ENCODE measurements at places on chromosomes 7 and 10. TPM values are rescaled to one million over a fixed set of nuclear protein-coding genes. Genes with fewer than 3 reads are reported as not detected.

The NANOS1 gene
- 0.45 TPM for total RNA-seq

GRCh38 chr10:25641595-25641994, 292.4 kb upstream of the MYO3A start:
- peak; percentile 3 for DNase-seq

GRCh38 chr10:70132098-70133029, at the start of gene AIFM2:
AIFM2 (minus strand) TSS chr10:70132825; CDS start chr10:70124084, 8,741 bp downstream.
- peak; percentile 64 for DNase-seq

- no peak for DNase-seq
These were observed 32.8 kb downstream of the CFAP46 start for GRCh38 chr10:132909491-132910071.

- no peak for DNase-seq
These were observed 57.3 kb downstream of the TCF7L2 start for GRCh38 chr10:113007343-113007771.

DNA sequence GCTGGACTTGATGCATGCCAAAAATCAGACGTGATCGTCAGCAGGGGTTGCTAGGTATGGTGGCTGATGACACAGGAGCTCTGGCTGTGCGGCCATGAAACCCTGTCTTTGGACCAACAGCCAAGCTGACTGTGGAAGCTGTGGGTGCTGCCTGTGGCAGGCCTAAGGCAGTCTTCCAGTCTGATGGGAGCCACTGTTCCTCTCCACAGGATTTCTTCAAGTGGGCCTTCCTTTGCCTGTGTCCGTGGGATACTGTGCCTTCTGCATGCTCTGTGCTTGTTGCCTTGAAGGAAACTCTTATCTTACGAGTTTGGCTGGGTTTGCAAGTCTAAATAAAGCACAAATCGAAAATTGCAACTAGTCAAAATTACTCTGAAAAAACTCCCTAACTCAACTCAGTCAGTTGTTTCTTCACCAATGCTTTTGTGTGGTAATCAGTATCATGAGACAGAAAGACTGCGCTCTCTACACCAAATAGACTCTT, 101.9 kb upstream of the PDLIM1 start:
- no peak for DNase-seq

DNA sequence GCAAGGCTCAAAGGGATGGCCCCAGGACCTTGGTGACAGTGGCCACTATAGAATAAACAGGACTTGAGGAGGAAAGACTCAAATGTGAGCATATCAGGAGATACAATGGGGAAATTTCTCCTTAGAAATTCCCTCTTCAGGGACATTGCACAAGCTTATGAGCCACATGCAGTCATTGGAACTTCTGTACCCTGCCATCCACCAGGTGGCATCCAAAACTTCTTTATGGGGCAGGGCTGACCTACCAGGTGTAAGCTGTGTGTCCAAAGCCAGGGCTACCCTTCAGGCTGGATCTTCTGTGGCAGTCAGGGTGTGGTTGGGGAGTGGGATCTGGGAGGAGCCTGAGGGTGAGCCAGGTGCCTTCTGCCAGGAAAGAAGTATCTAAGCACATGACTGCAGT, 36.6 kb upstream of the LRRC18 start:
- peak; percentile 10 for DNase-seq

DNA sequence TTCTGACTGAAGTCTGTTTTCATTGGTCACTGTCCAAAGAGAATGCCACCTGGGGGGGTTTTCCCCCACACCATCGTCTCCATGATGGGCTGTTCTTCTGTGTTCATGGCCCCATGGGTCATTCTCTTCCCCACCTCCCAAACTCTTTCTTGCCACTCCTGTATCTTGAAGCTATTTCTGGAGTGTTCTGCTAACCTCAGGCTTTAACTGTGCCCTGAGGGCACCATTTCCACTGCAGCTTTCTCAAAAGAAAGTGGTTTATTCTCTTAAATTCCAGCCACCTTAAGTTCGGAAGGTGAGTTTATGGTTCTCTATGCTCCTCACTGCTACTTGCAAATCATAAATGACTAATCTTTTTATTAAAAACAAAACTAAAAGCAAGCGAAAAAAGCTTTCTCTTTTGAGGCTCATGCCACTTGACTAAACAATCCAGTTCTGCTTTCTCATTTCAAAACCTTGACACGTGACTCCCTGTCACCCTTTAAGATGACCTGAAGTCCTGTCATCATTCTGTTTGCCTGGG, 7.4 kb upstream of the APBB1IP start:
- no peak for DNase-seq

DNA sequence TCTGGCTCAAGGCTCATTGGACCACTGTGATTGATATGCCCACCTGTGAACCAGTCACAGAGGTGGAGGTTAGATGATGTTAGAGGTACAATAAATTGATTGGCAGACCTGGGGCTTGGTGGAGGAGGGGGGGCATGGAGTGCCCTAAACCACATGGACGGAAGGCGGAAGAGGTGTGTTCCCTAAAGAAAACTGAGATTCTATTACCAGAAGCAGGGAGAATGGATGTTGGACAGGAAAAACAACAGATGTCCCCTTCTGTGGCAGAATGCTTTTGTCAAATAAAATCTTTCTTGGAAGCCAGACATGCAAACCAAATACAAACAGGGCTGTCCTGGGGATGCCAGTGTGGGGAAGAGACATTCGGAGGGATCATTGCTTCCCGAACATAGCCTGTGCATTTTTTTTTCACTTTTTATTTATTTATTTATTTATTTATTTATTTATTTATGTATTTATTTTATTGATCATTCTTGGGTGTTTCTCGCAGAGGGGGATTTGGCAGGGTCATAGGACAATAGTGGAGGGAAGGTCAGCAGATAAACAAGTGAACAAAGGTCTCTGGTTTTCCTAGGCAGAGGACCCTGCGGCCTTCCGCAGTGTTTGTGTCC, 433.9 kb downstream of the RPS24 start:
- no peak for DNase-seq

DNA sequence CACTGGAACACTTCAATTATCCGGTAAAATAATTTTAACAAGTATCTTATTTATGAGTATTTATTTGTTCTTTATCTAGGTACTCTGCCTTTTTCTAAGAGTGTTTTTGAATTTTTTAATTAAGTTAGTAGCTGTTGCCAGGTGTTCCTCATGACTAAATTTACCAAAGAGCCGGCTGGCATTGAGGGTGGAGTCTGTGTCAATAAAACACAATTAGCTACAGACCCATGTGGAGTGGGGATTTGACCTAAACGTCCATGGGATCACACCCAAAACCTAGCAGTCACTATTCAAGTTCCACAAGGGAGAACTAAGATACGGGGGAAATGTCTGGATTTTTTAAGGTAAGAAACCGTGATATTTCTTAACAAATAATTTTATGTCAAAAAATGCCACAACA, 9.8 kb downstream of the SLC16A12 start:
- DNase-seq: no peak

GRCh38 chr7:105198223-105198622, 184.2 kb downstream of the KMT2E start:
- peak; percentile 79 for DNase-seq

DNA sequence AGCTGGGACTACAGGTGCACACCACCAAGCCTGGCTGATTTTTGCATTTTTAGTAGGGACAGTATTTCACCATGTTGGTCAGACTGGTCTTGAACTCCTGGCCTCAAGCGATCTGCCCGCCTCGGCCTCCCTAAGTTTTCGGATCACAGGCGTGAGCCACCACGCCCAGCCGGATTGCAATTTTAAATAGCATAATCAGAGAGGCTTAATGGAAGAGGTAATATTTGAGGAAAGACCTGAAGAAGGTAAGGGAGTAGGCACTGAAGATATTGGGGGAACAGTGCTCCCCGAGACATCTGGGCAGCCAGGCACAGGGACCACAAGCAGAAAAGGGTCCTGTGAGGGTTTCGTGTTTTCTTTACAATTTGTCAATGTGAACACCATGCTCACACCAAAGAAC, 61.4 kb upstream of the USP6NL start:
- no peak for DNase-seq

Data from LHCN-M2 (cell line).